Lung (tissue), 17 donors: ENCODE measurements at places on chromosomes 13 and 19. TPM values are rescaled to one million over a fixed set of nuclear protein-coding genes. Genes with fewer than 3 reads are reported as not detected.

Gene ZNF440
- polyA plus RNA-seq, result 5.2 TPM

Gene RPS15
- polyA plus RNA-seq, result 2,710 TPM

Gene CAB39L
- 6.6 TPM for polyA plus RNA-seq

Gene KIR2DL3
- 0.14 TPM for polyA plus RNA-seq

Gene GARIN5A
- polyA plus RNA-seq, result 5.0 TPM

Gene ZNF296
- polyA plus RNA-seq, result 3.9 TPM

Gene JOSD2
- 60.2 TPM for polyA plus RNA-seq

Gene C19orf25
- 33.3 TPM for polyA plus RNA-seq

Gene FAM83E
- polyA plus RNA-seq, result 32.3 TPM

Gene SHC2
- polyA plus RNA-seq, result 23.1 TPM

Gene FFAR2
- polyA plus RNA-seq, result 1.2 TPM
